ENCODE measurements at places on chromosomes 5 and 9. TPM values are rescaled to one million over a fixed set of nuclear protein-coding genes. Genes with fewer than 3 reads are reported as not detected.

Gene NEURL1B
- 22.4 TPM for total RNA-seq

Gene PLPP7
- 216 TPM for total RNA-seq

Gene COL5A1
- 22.0 TPM for total RNA-seq

Gene TBC1D13
- 17.1 TPM for total RNA-seq

Gene DAB2IP
- total RNA-seq: 38.0 TPM

Gene GFRA3
- 0.39 TPM for total RNA-seq

Gene SLC6A7
- not detected for total RNA-seq

DNA sequence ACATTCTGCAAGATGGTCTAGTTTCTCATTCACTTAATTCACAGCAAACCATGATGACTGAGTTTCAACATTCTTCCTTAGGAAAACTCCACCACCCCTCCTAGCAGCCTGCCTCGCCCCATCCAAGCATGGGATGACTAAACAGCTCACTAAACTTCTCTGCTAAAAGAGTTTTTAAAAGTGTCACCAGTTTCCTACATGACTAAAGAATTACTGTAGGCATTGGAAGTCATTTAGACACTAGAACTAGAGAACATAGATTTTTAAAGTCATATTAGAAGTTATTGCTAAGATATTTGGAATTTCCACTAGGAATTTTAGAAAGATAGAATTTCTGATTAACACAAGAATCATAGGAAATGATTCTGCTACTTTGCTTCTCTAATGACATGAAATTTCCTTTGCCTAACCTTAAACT is 5.5 kb upstream of the ESM1 start:
- H3K27me3 ChIP-seq: no peaks in the 10 kb centered on the region
- no peak for DNase-seq
- H3K36me3 ChIP-seq: no peaks in the 10 kb centered on the region
- no peak overlapping the region for H3K4me3 ChIP-seq
- no peak overlapping the region for H3K27ac ChIP-seq

DNA sequence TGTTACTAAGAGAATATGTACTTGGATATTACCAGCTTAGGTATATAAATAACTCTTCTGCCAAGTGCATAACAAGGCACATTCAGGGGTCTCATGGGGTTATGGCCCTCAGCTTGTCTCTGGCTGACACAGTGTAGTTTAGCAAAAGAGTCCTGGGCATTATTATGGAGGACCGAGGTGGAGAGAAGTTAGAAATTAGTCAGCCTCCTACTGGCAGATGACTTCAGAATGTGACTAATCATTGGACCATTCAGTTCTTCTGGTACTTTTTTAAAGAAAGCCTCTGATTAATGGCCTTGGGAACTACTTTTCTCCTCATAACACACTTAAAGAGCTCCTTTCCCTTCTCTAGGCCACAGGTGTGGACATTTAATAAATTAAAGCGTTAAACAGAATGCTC is 178.9 kb downstream of the SH3GL2 start:
- no peak overlapping the region for H3K27ac ChIP-seq

GRCh38 chr5:115755675-115756074 is 60.8 kb downstream of the CDO1 start:
- no peak overlapping the region for H3K4me3 ChIP-seq
- no peak for DNase-seq
- H3K27me3 ChIP-seq: no peaks in the 10 kb centered on the region
- no peaks in the 10 kb centered on the region for H3K4me1 ChIP-seq

GRCh38 chr5:81633891-81634290 is 117.0 kb downstream of the SSBP2 start:
- no peaks in the 10 kb centered on the region for H3K27me3 ChIP-seq
- no peak for DNase-seq
- H3K36me3 ChIP-seq: no peaks in the 10 kb centered on the region
- no peaks in the 10 kb centered on the region for H3K4me1 ChIP-seq
- H3K4me3 ChIP-seq: no peak overlapping the region
- H3K27ac ChIP-seq: no peak overlapping the region

GRCh38 chr5:180832638-180833068 is 28.4 kb downstream of the ZFP62 start:
- H3K36me3 ChIP-seq: peaks cover 27% of the 10 kb centered on the region
- peak overlapping the region; percentile 69 for H3K4me3 ChIP-seq
- H3K27me3 ChIP-seq: no peaks in the 10 kb centered on the region
- no peak for DNase-seq
- H3K27ac ChIP-seq: no peak overlapping the region

- no peaks in the 10 kb centered on the region for H3K4me1 ChIP-seq
- no peak overlapping the region for H3K4me3 ChIP-seq
- DNase-seq: no peak
- H3K27me3 ChIP-seq: no peaks in the 10 kb centered on the region
These were observed 173.7 kb downstream of the RMI1 start for GRCh38 chr9:84154320-84154719.

- DNase-seq: no peak
- no peak overlapping the region for H3K27ac ChIP-seq
- no peak overlapping the region for H3K4me3 ChIP-seq
- peaks cover 12% of the 10 kb centered on the region for H3K36me3 ChIP-seq
These were observed 6.2 kb downstream of the RNF183 start for GRCh38 chr9:113296796-113297558.

DNA sequence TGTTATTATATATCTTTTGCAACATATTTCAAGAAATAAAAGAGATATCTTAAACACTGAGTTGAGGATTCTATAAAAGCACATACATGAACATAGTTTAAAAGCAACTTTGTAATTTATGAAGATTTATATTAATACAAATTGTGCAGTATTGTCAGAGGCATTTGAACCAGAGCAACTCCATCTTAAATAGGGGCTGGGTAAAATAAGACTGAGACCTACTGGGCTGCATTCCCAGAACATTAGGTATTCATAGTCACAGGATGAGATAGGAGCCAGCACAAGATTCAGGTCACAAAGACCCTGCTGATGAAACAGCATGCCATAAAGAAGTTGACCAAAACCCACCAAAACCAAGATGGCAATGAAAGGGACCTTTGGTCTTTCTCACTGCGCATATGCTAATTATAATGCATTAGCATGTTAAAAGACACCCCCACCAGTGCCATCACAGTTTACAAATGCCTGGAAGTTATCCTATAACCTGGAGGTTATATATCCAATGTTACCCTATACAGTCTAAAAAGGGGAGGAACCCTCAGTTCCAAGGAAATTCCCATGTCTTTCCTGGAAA is 320.2 kb downstream of the FAM170A start:
- H3K4me3 ChIP-seq: no peak overlapping the region
- H3K27ac ChIP-seq: no peak overlapping the region
- no peaks in the 10 kb centered on the region for H3K4me1 ChIP-seq
- H3K27me3 ChIP-seq: no peaks in the 10 kb centered on the region
- no peaks in the 10 kb centered on the region for H3K36me3 ChIP-seq

DNA sequence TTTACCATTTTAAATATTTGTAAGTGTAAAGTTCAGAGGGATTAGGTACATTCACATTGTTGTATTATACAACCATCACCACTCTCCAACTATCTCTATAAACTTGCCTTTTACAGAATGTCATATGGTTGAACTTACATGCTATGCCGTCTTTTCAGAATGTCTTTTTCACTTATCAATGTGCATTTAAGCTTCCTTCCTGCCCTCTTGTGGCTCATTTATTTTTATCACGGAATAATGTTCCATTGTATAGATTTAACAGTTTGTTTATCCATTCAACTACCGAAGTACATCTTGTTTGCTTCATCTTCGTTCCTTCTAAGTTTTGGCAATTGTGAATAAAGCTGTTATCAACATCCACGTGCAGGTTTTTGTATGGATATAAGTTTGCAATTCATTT is 133.3 kb upstream of the C6 start:
- H3K36me3 ChIP-seq: no peaks in the 10 kb centered on the region
- H3K27me3 ChIP-seq: no peaks in the 10 kb centered on the region
- no peak overlapping the region for H3K4me3 ChIP-seq
- no peaks in the 10 kb centered on the region for H3K4me1 ChIP-seq

GRCh38 chr5:17079562-17079961 is 137.9 kb upstream of the BASP1 start:
- H3K4me3 ChIP-seq: no peak overlapping the region
- no peaks in the 10 kb centered on the region for H3K4me1 ChIP-seq
- no peak for DNase-seq
- no peaks in the 10 kb centered on the region for H3K27me3 ChIP-seq

Measured in right atrium auricular region (tissue), 2 donors.